Activated T-cell treated with anti-CD3 and anti-CD28 coated beads for 48 hours (primary cell): ENCODE measurements at places on chromosomes 13 and 19.

DNA sequence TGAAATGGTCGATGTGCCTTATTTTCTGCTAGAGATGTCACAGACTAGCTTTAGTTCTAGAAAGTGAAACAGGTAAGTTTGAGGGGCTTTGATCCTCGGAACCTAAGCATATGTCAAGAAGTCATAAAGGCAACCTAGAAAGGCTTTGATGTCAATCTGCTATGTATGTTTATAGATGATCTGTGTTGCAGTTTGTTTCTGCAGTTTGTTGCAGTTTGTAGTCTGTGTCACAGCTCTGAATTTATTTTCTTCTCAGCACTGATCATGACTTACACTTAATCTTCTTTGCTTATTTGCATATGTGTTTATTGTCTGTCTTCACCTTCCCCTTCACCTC lies 5.9 kb downstream of the LSM14A start:
- DNase-seq: no peak

GRCh38 chr19:41353466-41354342 lies at the start of gene TGFB1:
Gene TGFB1 (minus strand): TSS chr19:41353922. CDS start chr19:41353044, 878 bp downstream.
- peak; percentile 85 for DNase-seq

GRCh38 chr13:20911037-20911436 lies 8.5 kb upstream of the XPO4 start:
- DNase-seq: no peak

DNA sequence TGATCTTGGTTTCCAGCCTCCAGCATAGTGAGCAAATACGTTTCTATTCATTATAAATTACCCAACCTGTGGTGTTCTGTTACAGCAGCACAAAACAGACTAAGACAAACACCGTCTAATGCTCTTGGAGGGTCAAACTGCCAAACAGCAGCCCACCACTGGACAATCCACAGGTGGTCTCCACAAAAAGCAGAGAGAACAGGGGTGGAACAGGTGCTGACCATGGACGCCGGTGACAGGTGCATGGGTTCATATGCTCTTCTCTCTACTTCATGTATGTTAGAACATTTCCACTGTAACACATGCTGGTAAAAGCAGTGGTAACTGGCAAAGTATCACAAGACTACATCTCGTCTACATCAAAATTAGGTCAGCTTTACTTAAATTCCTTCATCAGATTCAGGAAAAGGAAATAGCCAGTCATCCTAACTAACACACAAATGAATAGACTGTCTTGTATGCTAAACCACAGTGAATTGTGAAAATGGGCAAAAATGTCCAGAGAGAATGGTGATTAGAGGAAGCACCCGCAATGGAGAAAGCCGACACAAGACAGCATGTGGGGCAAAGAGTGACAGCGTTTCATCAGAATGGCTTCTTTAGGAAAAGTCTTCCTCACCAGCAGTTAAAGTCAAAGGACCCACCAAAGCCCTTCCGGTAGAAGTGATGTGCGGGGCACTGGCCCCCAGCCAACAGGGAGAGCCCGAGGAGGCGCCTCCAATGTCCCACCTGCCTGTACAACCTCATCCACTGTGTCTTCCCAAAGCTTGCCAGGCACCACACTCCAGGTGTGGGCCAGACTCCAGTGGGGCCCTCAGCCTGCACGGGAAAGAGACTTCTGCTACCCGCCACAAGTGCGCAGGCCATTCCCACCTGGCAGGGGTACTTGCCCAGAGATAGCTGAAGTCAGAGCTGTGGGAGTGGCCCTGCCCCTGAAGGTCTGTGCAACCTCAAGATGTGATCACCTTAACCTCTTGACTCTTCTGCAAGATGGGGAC lies 6.5 kb downstream of the CARS2 start:
- no peak for DNase-seq

DNA sequence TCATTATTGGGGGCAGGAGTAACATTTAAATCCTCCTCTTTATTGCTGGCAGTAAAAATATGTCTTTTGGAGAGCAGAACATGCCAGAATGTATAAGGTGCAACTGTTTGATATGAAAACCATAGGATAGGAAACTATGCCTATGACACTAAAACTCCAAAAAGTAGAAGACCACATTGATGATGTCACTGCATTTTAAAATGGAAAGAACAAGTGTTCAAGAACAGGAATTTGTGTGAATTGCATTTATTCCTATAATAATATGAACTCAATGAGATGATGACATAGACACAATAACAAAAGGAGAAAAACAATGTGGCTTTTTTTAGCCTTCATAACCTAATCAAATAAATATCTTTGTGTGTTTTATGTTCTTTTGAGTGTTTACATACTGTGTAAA lies 3.7 kb upstream of the ZNF225 start:
- DNase-seq: no peak

DNA sequence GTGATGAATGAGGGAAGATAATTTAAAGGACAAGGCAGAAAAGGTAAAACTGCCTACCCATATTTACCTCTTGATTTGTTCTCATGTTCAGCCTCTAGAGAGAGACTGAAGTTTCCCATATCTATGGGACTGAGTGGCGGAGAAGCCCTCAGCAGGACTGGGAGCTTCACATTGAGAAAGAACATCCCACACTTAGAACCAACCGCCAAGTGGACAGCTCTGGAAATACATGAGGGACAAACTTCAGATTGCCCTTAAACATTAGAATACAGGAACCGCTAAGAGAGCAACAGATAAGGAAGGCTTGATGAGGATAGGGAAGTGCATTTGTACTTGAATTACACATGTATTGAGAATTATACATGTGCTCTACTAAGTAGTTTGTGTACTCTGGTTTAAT lies 316.0 kb upstream of the MIR17HG start:
- no peak for DNase-seq

DNA sequence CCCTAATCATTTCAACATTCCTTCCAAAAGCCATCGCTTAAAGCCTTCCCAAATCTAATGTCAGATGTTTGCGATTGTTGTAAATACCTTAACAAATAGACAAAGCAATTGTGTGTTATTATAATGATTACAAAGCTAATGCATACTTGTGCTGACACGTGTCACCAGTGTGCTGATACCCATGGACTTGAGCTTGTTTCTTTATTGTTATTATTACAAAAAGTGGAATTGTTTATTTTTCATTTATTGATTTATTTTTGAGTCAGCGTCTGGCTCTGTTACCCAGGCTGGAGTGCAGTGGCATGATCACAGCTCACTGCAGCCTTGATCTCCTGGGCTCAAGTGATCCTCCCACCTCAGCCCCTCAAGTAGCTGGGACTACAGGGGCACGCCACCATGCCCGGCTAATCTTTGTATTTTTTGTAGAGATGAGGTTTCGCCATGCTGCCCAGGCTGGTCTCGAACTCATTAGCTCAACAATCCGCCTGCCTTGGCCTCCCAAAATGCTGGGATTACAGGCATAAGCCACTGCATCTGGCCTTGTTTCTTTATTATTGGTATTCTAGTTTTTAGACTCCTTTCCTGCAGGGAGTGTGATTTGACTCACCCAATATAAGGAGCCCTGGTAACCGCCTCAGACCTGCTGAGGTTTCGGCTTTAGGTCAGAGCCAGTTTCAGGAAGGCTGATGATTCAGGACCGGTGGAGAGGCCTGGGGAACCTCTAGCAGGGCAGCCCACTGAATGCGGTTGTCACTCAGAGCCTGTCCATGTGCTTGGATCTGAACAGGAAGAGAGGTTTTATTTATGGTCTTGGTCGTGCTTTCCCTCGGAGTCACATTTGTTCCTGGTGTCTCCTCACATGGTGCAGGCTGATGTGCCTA lies 2.1 kb upstream of the FBXO17 start:
- DNase-seq: peak; percentile 73

DNA sequence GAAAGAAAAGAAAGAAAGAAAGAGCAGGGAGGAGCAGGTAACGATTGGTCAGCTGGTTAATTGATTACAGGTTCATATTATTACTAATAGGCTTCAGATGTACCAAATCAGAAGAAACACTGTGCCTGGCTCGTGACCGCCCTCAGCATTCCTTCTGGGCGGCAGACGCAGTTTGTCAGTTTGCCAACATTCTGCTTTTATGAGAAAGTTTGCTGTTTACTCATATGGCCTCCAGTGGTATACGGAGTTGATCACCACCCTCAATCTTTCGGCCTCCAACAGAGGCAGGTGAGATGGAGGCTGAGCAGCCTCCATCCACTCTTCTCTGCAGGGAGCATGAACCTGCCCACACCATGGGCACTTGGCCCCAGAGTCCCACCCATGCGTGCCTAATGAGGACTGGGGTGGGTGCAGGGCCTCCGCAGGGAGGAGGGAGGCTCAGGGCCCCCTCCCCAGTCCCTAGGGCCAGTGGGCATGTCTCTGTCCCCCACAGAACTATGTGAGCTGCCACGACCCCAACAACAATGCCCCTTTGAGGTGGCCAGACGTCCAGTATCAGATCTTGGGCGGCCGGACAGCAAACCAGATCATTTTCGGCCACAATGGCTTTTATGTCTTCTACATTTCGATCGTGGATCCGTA lies 8.8 kb downstream of the PRR22 start:
- no peak for DNase-seq

GRCh38 chr13:41133951-41134350 lies 1.3 kb upstream of the KBTBD6 start:
- no peak for DNase-seq
